Cerebellar nuclear complex (tissue), 1 donor: ENCODE measurements at places on chromosomes 13 and 19.
A peak's percentile ranks its signal among the peaks of the same experiment; 100 is the strongest.

DNA sequence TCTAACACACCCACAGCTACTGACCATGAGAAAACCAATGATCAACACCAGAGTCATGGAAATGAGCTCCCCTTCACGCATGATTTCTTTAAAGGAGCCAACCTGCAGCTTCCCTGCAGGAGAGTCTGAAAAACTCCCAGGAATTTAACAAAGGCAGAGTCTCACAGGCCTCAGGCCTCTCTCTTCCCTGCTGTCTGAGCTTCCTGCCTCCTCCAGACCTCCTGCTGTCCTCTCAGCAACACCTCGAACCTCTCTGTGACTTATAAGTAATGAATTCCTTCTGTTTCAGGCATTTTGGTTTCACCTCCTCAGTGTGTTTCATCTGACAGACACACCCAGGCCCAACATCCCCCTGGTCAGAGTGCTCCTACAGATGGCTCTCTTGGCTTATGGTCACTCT is 1044.4 kb downstream of the UQCRFS1 start:
- no peak for DNase-seq

DNA sequence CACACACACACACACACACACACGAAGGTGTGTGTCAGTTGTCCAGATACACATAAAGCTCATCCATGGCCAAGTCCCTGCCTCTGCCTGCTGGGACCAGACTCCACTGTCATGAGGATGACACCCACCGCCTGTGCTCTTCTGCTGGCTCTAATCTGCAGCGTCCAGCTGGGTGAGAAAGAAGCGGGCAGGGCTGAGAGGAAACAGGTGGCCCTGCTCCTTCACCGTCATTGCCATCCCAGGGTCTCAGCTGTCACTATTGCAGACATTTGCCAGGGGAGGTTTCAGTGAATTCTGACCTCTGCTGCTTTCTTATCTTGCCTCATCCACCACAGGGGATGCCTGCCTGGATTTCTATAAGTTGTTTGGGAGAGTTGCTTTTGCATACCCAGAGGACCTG is 31.4 kb downstream of the SCGB2B2 start:
- no peak for DNase-seq

DNA sequence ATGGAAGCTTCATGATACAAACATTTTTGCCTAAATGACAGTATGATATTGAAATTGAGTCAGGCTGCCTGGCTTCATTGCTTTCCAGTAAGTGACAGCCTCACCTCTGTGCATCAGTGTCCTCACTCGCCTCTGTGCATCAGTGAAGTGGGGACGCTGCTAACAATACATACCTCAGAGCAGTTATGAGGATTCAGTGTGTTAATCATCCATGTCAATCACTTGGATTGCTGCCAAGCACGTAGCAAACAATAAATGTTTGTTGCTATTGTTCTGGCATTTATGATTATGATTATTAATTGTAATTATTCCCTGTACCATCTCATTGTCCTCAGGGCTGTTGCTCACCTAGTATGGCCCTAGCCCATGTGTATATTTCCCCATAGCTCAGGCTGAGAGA is 8.8 kb downstream of the PPP2R1A start:
- no peak for DNase-seq

- no peak for DNase-seq
These were observed 22.2 kb upstream of the ZNF181 start for GRCh38 chr19:34711890-34712289.

- no peak for DNase-seq
These were observed 18.7 kb upstream of the QTRT1 start for GRCh38 chr19:10682397-10683063.

DNA sequence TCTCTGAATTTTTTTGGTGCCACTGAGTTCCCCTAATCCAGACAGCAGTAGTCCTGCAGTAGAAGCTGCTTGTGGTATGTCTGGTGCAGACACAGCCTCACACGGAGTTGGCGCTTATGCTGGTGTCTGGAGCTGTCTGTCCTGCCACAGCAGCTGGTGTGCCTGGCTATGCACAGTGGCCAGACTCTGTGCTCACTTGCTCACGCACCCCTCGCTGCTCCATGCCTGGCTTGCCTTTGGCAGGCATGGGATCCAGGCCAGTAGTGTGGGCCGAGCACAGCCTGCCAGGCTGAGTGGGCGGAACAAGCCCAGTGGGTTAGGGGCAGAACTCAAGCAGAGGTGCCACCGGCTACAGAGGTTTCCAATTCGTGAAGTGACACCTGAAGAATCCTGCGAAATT is 845.9 kb upstream of the PCDH9 start:
- no peak for DNase-seq

GRCh38 chr13:67223742-67224141 is 6.4 kb downstream of the PCDH9 start:
- DNase-seq, result no peak

- DNase-seq, result no peak
These were observed 2.6 kb upstream of the KLK15 start for GRCh38 chr19:50835785-50836542.

GRCh38 chr13:83995930-83996329 is 113.7 kb upstream of the SLITRK1 start:
- DNase-seq, result no peak

- no peak for DNase-seq
These were observed 296.1 kb downstream of the PCDH9 start for GRCh38 chr13:66933994-66934393.

DNA sequence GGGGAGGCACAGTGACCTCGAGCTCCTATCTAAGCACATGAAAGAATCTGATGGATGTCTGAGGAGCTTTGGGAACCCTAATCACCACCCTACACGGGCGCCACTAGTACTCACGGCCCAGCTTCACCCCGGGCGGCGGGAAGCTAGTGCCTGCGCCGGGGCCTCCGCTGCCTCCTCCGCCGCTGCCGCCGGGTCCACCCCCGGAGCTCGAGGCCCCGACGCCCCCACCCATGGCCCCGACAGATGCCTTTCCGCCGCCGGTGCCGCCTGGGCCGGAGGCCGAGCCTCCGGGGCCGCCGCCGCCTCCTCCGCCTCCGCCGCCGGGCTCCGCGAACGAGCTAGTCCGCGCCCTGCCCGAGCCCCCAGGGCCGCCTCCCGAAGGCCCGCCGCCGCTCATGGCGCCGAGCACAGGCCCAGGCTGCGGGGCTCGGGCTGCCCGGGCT is 312 bp downstream of the GSK3A start:
- DNase-seq, result no peak

GRCh38 chr19:5138606-5139582 is 170.0 kb downstream of the KDM4B start:
- DNase-seq, result no peak

DNA sequence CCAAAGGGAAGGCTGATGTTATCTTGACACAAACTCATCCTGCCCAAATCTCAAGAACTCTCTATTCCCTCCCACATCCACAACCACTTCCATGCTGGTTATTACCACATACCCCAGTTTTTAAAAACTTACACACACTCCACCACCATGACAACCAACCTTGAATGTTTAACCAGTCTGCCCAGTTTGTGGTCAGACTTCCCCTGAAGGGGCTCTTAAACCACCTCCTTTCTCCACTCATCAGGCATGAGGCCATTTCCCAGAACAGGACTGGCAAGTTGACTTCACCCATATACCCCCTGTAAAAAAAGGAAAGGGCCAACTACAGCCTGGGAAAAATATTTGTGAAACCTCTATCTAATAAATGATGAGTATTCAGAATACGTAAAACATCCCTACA is 12.4 kb upstream of the ZSCAN4 start:
- DNase-seq, result no peak

- no peak for DNase-seq
These were observed 1.9 kb upstream of the TSC22D1 start for GRCh38 chr13:44578067-44578400.

- DNase-seq, result peak; percentile 70
These were observed 990 bp downstream of the LMTK3 start for GRCh38 chr19:48510421-48511268.

- no peak for DNase-seq
These were observed 549.4 kb upstream of the SLITRK1 start for GRCh38 chr13:84431646-84432045.

GRCh38 chr13:60369242-60369641 is 27.8 kb upstream of the TDRD3 start:
- DNase-seq, result no peak

DNA sequence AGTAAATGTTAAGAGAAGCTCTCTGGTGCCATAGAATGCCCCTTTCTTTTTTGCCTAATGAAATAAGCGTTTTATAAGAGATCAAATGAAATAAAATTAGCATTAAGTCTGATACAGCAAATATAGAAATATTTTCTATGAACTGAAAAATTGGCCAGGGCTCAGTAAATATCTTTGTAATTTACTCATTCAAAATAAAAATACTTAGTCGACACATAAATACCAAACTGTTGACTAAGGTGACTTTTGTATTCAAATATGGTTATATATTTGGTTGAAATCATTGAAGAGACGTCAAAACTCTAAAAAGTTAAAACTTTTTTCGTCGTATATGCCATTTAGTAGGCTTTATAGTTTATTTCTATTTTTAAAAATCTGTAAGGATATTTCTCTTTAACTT is 25.6 kb downstream of the IPO5 start:
- DNase-seq, result no peak

GRCh38 chr13:98804336-98804855 is 51.9 kb upstream of the SLC15A1 start:
- DNase-seq, result no peak

DNA sequence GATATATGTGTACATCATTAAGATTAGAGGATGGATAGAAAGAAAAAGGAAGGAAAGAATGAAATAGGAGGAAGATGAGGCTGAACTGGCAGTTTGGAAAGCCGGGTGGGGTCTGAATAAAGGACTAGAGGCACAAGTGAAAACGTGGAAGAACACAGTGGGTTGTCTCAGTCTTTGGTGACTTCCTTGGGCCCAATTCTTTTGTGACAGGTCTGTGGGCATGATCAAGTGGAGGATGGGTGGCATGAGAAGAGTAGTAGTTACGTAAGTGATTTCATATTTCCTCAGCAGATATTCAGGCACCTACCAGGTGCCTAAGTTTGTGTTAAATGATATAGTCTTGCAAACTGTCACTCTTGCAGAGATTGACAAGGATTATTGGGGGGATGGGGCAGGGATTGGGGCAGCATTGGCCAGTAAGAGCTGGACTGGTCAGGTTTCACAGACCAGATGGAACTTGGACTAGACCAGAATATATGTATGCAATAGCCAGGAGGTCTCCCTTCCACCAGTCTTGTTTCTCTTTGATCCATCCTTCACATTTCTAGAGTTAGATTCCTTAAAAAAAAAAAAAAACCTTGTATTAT is 2.7 kb downstream of the TPP2 start:
- no peak for DNase-seq

GRCh38 chr19:45816236-45817009 is 1.3 kb upstream of the RSPH6A start:
- no peak for DNase-seq

DNA sequence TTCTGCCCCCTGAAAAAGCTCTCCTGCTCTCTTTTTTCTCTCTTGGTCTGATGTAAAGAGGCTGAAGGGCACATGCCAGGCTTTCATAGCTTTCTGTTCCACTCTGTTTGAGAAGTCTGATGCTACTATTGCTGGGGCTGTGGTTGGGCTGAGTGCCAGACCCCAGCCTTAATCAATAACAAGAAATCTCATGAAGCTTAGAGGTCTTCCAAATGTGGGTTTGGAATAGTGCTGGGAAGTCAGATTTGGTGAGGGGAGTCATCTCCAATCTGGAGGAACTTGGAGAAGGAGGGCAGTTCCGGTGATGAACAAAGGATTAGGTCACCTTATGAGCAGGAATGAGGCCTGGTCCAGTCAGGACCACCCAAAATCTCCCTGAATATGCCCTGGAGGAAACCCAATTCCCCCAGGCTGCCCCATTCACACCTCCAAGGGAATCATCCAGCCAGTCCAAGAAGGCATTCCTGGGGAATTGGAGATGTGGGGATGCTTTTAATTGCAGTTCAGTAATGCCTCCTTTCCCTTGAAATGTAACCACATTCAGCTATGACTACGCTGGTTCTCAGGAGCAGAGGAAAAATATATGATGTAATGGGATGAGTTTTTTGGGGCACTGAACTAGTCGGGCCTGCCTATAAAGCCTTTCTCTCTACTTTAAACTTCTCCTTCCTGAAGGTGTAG is 102.0 kb downstream of the STARD13 start:
- DNase-seq, result no peak

- DNase-seq, result no peak
These were observed 23.1 kb downstream of the TMED1 start for GRCh38 chr19:10812902-10813404.

DNA sequence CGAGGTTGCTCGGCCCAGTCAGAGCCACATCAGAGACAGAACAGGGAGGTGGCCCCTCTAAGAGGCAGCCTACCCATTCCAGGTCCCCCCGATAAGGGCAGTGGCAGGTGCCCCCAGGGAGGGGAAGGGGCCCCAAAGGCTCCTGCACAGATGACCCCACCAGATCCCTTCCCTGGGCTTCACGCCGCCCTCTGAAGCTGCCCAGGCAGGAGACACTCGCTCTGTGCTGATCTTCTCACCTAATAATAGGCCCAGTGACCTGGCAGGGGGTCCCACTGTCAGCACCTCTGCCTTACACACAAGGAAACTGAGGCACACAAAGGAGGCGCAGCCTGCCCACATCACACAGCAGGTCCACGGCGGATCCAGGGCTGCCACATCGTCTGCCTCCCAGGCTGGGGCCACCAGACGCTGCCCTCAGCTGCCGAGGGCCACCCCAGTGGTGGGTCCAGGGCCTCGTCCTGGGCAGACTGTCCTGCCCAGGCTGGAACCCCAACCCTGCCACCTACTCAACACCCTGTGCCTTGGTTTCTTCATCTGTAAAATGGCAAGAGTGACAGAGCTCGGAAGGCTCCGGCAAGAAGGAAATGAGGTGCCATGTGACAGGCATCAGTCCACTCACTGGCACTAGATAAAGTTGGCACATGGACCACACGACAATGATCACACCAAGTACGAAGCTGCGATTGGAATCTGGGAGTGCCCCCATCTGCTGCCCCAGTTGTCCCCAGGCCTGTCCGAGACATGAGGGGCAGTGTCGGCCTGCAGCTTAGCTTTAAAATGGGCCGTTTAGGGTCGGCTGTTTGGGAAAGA is 56.5 kb downstream of the KLF2 start:
- DNase-seq, result no peak

- no peak for DNase-seq
These were observed 99.6 kb upstream of the SGCG start for GRCh38 chr13:23081220-23081619.

- no peak for DNase-seq
These were observed 85.2 kb upstream of the PCDH8 start for GRCh38 chr13:52933547-52934210.

DNA sequence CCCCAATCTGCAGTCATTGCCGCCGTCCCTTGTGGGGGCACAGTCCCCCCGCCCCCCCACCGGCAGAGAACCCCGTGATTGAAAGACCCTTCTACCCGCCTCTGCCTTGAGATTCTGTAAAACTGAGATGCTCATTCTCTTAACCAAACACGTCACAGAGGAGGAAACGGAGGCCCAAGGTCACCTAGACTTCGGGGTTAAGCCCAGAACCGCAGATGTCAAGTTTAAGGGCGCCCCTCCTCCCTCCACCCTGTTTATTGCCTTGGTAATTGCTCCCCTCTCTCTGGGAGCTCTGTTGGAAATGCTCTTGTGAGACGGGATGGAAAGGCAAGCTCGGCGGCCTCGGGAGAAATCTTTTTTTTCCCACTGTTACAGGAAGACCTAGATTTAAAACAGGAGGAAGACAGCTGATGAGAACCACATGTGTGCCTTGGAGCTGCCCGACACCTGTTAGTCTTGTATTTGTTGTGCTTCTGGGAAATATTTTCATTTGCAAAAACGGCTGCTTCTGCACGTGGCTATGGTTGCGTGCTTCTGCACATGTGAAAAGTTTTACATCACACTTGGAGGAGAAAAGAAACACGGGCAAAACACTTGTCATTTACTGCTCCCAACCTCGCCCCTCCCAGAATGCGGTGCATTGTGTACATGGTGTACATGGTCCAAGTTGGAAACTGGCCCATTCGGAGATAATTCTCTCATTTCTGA is 1.1 kb upstream of the MED26 start:
- DNase-seq, result no peak

GRCh38 chr19:16894080-16894479 is 5.3 kb downstream of the F2RL3 start:
- DNase-seq, result no peak
